CD4-positive, alpha-beta T cell treated with Interferon gamma for 1 hour (primary cell): ENCODE measurements at places on chromosomes 3 and 15.
A peak's percentile ranks its signal among the peaks of the same experiment; 100 is the strongest.

GRCh38 chr3:48847053-48847503 lies 596 bp downstream of the PRKAR2A start:
- peak; percentile 34 for DNase-seq

DNA sequence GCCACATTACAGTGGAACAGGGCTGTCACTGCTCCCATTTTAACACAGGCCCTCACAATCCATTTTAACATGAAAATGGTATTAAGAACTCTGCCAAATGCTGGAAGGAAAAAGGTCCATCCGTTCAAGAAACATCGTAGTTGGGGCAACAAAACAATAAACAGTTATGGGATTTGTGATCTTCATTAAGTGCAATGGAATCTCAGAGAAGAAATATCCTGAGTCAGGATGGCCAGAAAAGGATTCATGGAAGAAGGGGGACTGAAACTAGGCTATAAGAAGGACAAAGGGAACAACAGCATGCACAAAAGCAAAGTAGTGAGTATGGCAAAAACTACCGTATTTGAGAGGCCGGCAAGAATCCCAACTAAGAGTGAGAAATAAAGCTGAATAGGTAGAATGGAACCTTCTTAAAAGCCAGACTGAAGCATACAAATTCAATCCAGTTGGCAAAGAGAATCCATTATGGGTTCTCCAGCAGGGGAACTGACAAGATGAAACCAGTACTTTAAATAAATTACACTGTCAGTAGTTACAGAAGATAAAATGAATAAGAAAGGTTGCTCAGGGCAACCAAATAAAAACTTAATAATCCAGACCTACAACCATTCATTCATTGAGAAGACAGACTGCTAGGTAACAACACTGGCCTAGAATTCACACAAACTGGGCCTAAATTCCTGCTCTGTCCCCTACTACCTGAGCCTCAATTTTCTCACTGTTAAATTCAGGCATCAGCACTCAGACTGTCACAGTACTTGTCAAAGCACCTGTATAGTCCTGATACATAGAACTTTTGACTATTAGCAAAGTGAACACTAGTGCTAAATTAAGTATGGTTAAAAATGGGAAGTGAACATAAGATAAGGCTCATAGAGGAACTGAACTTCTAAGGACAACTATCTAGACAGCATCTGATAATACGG lies 6.3 kb downstream of the TBL1XR1 start:
- no peak for DNase-seq

- no peak for DNase-seq
These were observed 103.4 kb upstream of the HACD2 start for GRCh38 chr3:123688241-123688747.

DNA sequence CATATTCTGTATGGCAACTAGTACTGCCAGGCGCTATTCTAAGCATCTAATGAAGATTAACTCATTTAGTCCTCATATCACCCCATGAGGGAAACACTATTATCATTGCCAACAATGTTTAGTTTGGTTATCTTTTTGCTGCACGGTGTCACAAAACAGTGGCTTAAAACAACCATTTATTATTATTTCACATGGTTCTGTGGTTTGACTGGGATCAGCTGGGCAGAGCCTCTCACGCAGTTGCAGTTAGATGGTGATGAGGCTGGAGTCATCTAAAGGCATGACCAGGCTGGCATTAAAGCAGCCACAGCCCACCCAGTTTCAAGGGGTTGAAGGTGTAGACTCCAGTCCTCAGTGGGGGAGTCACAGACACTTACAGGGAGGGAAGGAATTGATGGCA lies 32.8 kb upstream of the RASA2 start:
- no peak for DNase-seq

GRCh38 chr3:46386205-46386604 lies 15.5 kb downstream of the CCR5 start:
- no peak for DNase-seq

- no peak for DNase-seq
These were observed 145.3 kb upstream of the LPP start for GRCh38 chr3:188008582-188009213.
